CD4-positive, CD25-positive, alpha-beta regulatory T cell (primary cell): ENCODE measurements at places on chromosomes 2 and 18. TPM values are rescaled to one million over a fixed set of nuclear protein-coding genes. Genes with fewer than 3 reads are reported as not detected.

GALNT1 gene
- total RNA-seq, result 22.7 TPM

ITPRIPL1 gene
- total RNA-seq, result 27.8 TPM

MOCOS gene
- not detected for total RNA-seq

CNTNAP5 gene
- not detected for total RNA-seq

DNAJC5G gene
- total RNA-seq, result not detected

DNA sequence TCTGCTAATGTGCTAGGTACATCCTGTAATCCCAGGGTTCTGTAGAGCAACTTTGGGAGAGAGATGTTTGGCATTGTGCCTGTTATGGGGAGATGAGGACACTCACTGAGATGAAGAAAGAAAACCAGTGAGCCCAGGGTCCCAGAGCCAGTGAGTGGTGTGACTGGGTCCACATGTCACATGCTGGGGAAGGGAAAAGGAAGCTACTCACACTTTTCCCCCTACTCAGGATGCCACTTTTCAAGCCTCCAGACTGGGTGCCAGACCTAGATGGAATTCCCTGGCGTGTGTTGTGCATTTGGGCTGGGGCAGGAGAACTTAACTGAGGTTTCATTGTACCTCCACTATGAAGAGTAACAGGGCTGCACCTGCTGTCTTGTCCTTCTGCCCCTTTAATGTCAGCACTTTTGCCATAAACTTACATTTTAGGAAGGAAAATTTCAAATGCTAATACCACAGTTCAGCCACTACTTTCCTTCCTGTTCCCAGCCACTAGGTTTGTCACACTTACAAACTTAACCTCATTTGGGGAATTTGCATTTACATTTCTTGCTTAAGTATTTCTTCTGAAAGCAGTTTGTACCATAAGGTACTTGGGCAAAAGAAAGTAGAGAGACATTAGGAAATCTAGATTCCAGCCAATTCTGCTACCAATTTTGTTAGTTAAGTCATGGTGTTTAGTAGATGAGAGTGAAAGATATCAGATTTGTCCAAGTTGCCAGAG lies 10.2 kb downstream of the INSIG2 start:
- no peak for DNase-seq

- DNase-seq, result no peak
Observed at GRCh38 chr2:3637692-3638455, 20.1 kb upstream of the ALLC start.

- no peak for DNase-seq
Observed at GRCh38 chr18:61589724-61590065, 256.5 kb downstream of the CDH20 start.

DNA sequence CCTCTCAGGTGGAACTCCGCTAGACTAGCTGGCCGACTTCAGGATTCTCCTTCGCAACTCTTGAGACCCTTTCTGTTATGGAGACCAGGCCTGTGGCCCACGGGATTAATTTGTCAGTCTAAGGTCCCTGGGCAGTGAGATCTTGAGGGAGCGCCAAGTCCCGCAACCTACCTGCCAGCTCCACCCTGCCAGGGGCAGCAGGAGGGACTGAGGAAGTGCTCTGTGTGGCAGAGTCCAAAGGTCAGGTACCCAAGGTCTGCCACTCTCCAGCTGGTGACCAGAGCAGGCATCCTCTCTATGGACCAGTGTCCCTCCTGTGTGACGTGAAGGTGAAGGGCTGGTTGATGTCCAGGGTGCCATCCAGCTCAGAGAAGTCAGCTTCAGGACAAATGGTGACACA lies 4.3 kb upstream of the SPATA3 start:
- DNase-seq, result no peak

- DNase-seq, result peak; percentile 4
Observed at GRCh38 chr18:47490882-47491281, 239.4 kb upstream of the SKOR2 start.
